Activated T-cell treated with anti-CD3 and anti-CD28 coated beads, Interleukin-2, amount 50 U/mL, for 48 hours (primary cell): ENCODE measurements at places on chromosomes 2 and 18.

DNA sequence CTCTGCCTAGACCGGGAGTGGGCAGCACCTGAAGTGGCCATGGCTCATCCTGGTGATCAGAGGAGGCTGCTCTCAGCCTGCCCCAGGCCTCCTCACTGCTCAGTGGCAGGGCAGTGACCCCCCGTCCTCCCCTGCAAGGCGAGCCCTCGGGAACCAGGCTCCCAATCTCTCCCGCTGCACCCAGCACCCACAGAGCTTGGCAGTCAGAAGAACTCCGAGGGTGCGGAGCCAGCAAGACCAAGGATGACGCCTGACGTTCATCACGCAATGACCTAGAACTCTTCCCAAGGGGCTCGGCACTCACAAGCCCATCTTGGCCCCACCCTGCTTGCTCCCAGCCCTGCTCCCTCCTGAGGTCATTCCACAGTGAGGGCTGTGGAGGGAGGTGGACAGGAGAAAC, 189.8 kb upstream of the SALL3 start:
- no peak for DNase-seq

DNA sequence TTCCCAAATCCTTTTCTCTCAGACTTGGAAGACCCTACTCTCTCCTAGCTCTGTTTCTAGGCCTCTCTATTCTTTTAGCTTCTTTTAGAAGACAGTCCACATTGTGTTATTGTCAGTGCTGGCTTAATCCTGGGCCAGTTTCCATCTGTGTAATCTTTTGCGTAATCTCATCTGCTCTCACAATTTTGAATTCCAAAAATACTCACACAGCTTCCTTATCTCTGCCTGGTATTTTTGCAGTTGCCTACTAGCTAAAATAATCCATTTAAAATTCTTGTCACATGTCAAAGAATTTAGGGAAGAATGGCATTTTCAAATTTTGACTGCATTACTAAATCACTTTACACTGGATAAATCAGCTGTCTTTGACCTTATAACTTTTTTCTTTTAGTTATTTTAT, 200.6 kb upstream of the MEX3C start:
- DNase-seq = no peak

- DNase-seq = no peak
Measured at GRCh38 chr2:219803294-219803693, 175.9 kb downstream of the SLC4A3 start.

DNA sequence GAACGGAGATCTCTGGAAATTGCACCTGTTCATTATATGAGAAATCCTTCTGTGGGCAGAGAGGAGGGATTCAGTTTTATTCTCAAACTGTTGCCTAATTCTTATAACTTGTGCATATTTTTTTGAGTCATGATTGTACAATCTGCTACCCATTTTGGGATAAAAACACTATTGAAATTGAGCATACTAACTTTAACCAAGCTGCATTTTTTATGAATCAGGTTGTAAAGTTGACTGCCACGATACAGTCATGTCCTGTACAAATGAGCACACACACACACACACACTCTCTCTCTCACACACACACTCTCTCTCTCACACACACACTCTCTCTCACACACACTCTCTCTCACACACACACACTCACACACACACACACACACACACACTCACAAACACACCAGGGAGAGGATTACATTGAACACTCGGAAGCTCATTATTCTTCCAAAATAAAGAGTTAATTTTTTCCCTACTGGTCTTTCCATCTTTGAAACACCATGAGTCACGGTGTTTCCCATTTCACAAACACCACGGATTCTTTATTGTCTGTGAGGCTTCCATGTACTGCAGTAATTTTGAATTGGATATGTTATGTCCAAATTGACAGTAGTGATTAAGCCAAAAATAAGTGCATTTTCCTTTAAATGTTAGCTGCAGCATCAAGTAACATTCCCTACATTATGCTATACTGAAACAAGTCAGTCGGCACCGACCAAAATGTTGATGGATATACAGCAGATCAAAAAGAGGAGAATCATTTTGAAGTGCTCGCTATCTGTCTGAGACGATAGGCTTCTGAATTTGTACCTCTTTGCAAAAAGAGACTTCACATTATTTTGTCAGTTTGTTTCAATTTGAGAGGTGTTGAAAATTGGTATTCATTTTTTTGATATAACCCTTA, 216.9 kb downstream of the ARHGAP15 start:
- DNase-seq = no peak

- DNase-seq = no peak
Measured at GRCh38 chr2:50783111-50783510, 248.8 kb downstream of the NRXN1 start.

DNA sequence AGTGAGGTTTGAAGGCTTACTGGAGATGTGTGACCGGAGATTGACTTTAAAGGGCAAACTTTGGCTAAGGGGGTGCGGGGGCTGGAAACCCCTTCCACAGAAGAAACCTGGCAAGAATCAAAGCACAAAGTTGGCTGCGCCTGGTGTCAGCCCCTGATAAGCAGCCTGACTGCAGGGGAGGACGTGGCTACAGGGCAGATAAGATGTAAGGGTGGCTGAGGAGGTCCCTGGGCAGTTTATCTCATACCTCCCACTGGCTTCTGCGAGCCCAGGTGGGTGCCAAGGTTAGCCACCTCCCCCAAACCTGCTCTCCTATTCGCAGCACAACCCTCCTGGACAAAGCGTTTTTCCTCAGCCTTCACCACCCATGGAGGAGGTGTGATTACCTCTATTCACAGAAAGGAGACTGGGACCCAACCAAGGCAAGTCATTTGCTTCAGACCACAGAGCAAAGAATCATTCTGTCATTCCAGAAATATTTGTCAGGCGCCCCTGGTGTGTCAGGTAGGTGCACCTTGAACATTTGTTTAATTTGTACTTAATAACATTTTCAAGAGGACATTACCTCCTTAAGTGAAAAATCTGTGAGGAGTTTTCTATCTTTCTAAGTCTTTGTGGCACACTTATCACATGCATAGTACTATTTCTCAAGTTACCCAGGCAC, 73.1 kb upstream of the IL1R1 start:
- DNase-seq = no peak

DNA sequence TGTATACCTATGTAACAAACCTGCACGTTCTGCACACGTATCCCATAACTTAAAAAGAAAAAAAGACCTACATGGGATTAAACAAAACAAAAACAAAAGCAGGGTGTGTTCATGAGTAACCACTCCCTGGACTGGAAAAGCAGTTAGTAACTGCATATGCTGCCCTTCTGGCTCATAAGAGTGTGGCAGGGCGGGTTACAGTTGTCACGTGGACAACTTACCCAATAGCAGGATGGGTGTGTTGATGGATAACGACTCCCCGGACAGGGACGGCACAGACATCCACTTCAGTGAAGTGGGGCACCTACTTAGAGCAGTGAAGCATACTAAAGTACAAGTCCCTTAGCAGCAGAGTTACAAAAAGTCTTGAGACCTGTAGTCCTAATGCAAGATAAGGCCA, 136.7 kb downstream of the CCBE1 start:
- DNase-seq = no peak

DNA sequence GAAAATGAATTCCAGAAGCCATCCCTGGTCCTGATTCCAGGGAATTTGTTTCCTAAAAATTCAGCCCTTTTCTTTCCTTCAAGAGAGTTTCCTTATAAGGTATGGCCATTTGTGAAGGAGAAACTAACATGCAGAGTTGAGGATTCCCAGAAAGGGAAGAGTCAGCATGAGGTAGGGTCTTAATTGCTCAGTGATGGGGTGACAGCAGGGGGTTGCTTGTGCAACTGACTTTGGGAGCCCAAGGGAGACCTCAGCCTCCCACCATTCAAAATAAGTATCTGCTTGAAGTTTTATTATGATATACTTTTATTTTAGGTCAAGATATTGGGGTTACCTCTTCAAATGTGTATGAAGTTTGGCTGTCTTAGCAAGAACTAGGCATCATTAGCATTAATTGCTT, 74.9 kb upstream of the CELF4 start:
- DNase-seq = no peak

- no peak for DNase-seq
Measured at GRCh38 chr2:162244541-162245031, 1.3 kb upstream of the FAP start.

- DNase-seq = no peak
Measured at GRCh38 chr2:27940982-27941381, 50.5 kb downstream of the BABAM2 start.
